Central memory CD8-positive, alpha-beta T cell (primary cell): ENCODE measurements at places on chromosomes 13 and 19.

DNA sequence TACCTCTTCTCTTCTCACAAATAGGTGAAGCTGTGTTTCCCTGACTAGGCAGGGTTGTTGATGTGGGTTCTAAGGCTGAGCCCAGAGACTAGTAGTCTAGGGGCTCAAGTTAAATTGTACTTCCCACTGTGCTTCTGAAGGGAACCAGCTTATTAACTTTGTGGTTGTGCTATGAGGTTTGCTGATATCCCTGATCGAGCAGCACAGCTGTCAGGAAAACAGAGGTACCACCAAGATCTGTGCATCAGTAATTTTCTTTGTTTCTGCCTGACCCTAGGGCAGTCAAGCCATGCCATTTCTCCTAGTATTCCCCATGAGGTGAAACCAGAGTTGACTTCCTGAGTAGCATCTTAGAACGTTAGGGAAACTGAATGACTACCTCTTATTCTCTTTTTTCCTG lies 853.8 kb upstream of the MIR17HG start:
- no peak for DNase-seq

GRCh38 chr13:99639126-99639525 lies 137.9 kb downstream of the TM9SF2 start:
- DNase-seq: no peak

- DNase-seq: no peak
Measured at GRCh38 chr19:17517898-17518297, 6.4 kb downstream of the PGLS start.

GRCh38 chr13:49443357-49443703 lies 534 bp downstream of the CAB39L start:
- DNase-seq: no peak

DNA sequence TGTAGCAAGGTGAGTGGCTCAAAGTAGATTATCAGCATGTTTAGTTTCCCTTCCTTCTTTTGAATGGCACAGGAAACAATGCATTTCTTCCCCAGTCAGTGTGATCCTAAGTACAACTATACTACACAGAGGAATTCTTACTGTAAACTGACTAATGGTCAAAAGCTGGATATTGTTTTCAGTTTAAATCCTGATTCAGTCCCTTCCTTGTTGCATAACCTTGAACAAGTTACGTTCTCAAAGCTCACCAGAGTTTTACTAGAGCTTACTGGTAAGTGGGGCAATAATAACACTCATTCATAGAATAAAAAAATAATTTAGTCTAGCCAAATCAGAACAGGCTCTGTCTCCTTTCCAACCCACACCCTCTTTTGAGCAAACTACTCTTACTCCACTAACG lies 180.1 kb downstream of the POSTN start:
- no peak for DNase-seq

DNA sequence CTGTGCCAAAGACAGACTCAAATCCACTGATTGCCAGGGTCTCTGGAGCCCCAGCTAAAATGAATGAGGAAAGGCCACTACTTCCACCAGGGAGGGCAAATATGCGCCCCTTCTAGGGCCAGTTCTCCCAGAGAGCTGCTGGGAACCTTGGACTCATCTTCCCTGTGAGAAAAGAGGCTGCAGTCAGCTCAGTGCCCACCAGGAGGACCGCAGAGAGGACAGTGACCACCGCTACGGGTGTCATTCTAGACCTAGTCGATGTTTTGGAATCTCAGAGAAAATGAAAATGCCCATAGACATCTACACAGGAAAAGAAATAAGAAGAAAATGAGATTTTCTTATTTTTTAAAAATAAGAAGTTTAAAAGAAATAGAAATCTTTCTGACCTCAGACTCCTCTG lies 235.1 kb downstream of the UQCRFS1 start:
- no peak for DNase-seq
